ENCODE measurements at places on chromosomes 3 and 15.

- DNase-seq: peak; percentile 36
These were observed 104.0 kb downstream of the KLHL25 start for GRCh38 chr15:85690561-85691231.

DNA sequence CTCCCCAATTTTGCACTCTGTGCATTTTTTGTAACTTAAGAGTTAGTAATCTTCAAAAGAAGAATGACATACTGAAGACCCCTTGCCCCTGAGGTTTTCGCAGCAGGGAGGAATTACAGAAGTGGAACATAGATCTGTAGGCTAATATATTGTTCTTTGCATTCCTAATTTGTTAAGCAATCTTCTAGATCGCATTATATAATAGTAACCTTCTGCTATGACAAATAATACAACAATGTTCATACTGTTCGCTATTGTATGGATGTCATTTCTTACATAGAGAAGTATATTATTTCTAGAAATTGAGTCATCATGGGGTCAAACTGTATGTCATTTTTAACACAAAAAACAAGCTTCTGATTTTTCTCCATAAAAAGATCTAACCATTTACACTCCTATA lies 95.8 kb upstream of the TGFBR2 start:
- no peak for DNase-seq

GRCh38 chr3:22923711-22924110 lies 279.4 kb upstream of the UBE2E2 start:
- DNase-seq: no peak

DNA sequence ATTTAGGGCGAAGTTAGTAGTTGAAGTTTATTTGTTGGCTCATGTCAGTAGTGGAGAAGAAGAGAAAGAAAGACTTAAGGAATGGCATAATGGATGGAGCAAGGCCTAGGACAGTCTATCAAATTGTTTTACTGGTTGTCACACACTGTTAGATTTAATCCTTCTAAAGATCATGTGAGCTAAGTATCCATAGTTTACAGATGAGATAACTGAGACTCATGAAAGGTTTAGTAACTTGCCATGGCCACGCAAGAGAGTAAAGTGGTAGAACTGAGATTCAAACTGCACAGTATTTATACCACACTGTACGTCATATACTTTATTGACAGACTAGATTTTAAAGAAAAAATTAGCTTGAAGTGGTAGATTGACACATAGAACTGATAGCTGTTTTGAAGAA lies 11.4 kb downstream of the SPRED1 start:
- no peak for DNase-seq

DNA sequence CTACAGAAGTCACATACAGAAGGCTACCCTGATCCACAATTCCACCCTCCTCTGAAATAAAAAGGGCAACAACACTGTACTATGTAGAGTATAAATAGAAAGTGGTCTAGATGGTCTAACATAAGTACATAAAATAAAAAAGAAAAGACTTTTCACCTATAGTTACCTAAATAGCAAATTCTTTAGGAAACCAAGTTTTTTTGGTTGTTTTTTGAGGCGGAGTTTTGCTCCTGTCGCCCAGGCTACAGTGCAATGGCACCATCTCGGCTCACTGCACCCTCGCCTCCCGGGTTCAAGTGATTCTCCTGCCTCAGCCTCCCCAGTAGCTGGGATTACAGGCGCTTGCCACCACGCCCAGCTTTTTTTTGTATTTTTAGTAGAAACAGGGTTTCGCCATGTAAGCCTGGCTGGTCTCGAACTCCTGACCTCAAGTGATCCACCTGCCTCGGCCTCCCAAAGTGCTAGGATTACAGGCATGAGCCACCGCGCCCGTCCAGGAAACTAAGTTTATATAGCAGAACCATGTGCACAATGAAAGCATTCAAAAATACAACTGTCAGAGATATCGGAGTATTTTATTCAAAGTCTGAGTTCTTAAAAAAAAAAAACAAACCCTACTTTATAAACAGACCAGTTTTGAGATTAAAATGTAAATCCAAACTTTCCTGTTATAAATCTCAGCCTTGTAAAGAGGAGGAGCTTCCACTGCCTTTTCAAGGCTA lies 1.7 kb downstream of the SIN3A start:
- DNase-seq: no peak

DNA sequence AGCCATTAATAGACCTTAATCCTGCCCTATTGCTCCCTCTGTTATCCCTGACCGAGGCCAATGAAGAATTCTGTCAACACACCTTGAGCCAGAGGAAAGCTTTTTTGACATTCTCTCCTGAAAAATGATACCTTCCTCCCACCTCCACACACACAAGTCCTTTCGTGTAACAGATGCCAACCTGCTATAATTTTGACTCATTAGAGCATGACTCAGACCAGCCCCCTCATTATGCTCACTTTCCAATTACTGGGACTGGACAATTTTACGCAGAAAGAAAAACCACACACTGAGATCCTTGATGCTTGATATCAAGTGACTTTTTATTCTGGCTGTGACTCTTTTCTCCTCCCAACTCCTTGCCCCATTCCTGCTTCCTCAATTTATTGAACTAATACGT lies 50.9 kb downstream of the LSAMP start:
- no peak for DNase-seq
